ENCODE measurements at places on chromosomes 13 and 19.

GRCh38 chr19:9936326-9937000, at the start of gene OLFM2:
Gene OLFM2 (minus strand): TSS chr19:9936515. CDS start chr19:9936366, 149 bp downstream.
- DNase-seq = no peak

GRCh38 chr13:38856065-38856464, 134.6 kb downstream of the STOML3 start:
- no peak for DNase-seq

- DNase-seq = no peak
Observed at GRCh38 chr19:7833225-7834099, 3.4 kb downstream of the EVI5L start.

- DNase-seq = peak; percentile 58
Observed at GRCh38 chr13:64684685-64685431, 2545.3 kb downstream of the PCDH9 start.

DNA sequence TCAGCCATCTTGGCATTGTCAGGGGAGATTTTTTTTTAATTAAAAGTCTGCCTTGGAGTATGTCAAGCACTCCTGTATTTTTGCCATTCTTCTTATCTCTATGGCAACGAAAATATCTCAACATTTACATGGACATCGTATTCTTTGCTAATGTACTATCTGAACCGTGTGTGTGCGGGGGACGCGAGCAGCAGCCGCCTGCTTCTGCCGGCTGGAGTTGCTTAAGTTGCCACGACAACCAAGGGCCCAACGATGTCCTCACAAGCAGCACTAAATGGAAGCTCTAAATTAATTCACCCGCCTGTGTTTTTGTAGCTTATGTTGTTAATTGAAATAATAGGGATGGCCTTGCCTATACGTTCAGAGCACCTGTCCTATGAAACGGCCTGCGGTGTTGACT, 309.5 kb downstream of the TEX29 start:
- DNase-seq = no peak

GRCh38 chr13:44058624-44059215, 179.0 kb downstream of the LACC1 start:
- no peak for DNase-seq

Data from H1 (cell line).